ENCODE measurements at places on chromosomes 13 and 19.

GRCh38 chr19:49605605-49606004, 14.6 kb downstream of the PRR12 start:
- no peak for DNase-seq

DNA sequence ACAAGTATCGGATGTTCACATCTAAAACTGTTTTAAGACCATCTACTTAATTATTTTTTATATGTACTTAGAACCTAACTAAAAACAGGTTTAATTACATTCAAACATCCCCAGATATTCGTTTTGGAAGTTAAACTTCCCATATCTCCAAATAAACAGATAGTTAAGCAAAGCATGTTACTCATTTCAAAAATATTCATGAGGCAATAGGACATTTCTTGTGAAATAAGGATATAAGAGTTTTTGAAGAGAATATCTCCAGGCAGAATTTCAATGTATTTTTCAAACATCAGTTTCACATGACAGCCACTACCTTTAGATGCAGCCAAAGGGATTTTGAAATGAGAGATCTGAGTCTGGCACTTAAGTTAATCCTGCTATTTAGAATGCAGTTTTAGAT, 697.5 kb downstream of the SLITRK1 start:
- no peak for DNase-seq

DNA sequence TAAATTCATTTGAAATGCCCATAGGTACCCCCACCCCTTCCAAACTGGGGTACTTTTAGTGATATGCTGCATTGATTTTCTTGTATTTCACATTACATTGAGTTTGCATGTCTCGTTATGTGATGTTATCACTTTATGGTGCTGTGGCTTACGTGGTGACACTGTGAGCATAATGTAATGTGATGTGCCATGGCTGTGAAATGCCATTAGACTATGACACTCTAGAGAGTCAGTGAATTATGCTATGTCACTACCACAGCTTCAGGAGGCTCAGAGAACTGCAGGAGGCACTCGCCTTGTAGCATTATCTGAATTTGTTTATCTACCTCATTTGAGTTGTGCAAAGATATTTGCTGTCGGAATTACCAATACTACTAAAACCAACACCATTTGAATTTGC, 590.1 kb upstream of the SLC10A2 start:
- no peak for DNase-seq

GRCh38 chr13:99203601-99204579, 3.2 kb downstream of the UBAC2 start:
- no peak for DNase-seq

DNA sequence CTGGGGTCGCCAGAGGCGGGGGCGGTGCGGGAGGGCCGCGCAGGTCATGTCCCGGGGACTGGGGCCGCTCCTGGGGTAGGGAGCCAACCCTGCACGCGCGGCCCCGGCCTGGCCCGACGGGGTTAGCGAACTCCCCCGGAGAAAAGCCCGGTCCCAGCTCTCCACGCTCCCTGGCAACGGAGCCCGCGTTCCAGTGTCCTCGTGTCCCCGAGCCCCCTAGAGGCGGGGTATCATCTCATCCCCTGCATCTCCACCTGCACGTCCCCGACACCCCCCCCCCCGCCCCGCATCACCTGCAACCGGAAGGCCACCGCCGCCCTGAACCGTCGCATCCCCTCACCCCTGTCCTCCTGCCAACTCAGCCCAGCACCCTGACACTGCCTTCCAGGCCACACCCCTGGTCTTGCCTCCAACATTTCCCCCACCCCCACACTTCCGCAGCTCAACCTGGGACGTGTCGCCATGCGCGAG, 2.7 kb downstream of the WDR88 start:
- no peak for DNase-seq

- DNase-seq = no peak
Observed at GRCh38 chr19:36136964-36137686, 2.7 kb upstream of the CAPNS1 start.

DNA sequence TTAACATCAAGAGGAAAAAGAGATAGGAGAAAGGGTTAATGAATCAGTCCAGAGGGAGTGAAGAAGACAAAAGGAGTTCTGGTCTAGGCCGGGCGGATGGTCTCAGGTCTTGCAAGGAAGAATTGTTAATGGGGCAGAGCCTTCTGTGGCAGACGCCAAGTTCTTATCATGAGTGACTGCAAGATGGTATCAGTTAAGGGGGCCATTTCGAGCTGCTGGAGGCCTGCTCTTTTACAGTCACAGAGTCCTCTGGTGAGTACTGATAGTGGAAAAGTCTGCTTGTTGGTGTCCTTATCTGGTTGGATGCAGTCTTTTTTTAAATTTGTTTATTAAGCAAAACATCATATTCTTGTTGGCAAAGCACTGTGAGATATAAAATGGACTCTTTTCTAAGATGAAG, 590.9 kb upstream of the SGCG start:
- peak; percentile 65 for DNase-seq

GRCh38 chr19:7860714-7861618, 13.2 kb downstream of the PRR36 start:
- no peak for DNase-seq

DNA sequence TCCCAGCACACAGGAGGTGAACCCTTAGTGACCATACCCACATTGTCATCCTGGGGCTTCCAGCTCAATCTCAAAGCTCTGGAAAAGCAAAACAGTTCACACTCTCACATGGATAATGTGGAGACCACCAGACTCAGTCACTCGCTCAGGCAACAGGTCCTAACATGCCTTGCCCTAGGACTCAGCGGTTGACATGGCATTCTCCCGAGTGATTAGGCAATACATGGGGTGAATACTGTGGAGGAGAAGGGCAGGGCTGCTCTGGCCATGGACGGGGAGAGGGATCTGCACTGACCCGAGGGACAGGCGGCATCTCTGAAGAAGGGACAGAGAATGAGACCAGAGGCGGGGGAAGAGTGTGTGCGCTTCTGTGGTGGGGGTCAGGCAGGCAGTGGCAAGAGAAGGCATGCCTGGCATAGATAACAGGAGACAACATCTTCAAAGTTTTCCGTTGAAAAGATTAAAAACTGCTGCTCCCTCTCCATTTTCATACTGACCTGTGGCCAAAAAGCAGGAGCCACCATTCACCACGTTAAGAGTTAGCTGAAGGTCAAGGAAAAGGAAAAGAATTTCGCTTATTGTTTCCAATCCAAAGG, 44.5 kb upstream of the EPHX3 start:
- peak; percentile 32 for DNase-seq
